A549 treated with Hydrocortisone at 1 μM for 4 hours (cell line): ENCODE measurements at places on chromosomes 5 and 9. TPM values are rescaled to one million over a fixed set of nuclear protein-coding genes. Genes with fewer than 3 reads are reported as not detected.

The HRH2 gene
- total RNA-seq, result 0.38 to 0.59 TPM (median 0.41 TPM) in 5 replicates

The GPR107 gene
- total RNA-seq, result 23.6 to 33.4 TPM (median 27.2 TPM) in 5 replicates

The SET gene
- total RNA-seq, result 367 to 533 TPM (median 408 TPM) in 5 replicates

The G3BP1 gene
- total RNA-seq, result 118 to 167 TPM (median 132 TPM) in 5 replicates

The TNC gene
- total RNA-seq, result 0.42 to 1.8 TPM (median 0.87 TPM) in 5 replicates

The C9 gene
- not detected in 5 replicates for total RNA-seq

The TMOD1 gene
- 1.6 to 2.3 TPM (median 1.8 TPM) in 5 replicates for total RNA-seq
